SIG-M5 (cell line): ENCODE measurements at places on chromosomes 13 and 19.
A peak's percentile ranks its signal among the peaks of the same experiment; 100 is the strongest.

DNA sequence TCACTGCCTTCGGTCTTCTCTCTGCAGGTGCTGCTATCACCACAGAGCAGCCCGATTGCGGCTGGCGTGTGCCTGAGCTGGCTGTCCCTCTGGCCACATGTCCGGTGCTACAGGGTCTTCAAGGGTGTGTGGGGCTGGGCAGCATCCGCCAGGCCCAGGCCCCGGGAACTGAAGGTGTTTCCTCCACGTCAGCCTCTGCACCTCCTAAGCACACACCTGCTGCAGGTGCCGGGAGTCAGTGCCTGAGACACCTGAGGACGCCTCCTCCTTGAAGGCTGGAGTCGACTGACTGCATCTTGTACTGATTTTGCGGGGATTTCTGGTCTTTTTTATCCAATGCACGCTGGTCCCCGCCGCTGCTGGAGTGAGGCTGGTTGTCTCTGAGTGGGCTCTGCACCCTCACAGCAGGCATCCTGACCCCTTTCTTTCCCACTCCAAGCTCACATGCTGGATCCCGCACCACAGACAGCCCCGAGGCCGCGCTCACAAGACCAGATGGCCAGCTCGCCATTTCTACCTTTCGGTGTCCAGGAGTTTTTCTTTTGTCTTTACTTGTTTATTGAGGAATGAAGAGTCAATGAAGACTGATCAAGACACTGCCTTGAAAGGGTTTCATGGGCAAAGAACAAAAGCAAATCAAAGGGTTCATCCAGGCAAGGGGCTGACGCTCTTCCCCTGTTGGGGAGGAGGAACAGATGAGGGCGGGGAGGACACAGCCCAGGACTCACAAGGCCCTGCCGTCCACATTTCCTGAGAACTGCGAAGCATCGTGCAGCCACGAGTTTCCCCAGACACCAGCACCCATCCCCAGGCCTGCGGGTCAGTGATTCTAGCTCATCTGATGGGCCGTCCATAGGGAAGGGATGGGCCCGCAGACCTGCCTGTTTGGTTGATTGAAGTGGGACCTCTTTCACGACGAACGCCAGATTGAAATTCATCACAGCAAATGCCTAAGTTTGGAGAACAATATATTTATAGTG, 203.8 kb upstream of the SOX1 start:
- no peak for DNase-seq

DNA sequence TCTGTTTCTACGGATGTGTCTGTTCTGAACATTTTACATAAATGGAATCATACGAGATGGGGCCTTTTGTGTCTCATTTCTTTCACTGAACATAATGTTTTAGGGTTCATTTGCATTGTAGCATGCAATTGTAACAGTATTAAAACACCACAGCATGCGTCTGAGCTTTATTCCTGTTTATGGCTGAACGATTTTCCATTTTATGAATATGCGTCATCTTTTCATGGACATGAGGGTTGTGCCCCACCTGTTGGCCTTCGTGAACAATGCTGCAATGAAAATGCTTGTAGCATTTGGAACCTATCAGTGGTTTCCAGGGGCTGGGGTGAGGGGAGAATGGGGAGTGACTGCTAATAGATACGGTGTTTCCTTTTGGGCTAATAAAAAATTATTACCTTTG, 5.1 kb downstream of the OR10H1 start:
- no peak for DNase-seq

GRCh38 chr13:78608252-78608687, 4.9 kb upstream of the POU4F1 start:
- DNase-seq, result no peak

DNA sequence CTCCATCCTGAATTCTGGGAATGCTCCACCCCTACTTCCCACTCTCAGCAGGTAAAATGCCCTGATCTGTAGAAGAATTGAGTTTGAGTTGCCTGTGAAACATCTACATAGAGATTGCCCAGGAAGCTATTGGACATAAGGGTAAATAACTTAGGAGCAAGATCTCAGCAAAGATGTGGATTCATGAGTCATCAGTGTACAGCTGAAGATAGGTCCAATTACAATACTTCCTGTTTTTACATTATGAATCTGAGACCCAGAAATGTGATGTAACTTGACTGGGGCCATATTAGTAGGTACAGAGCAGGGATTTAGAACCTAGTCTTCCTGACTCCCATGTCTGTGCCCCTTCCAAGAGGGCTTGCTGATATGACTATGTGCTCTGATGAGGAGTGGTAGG, 79.4 kb upstream of the FNDC3A start:
- DNase-seq, result peak; percentile 63
